ENCODE measurements at places on chromosomes 7 and 10.

DNA sequence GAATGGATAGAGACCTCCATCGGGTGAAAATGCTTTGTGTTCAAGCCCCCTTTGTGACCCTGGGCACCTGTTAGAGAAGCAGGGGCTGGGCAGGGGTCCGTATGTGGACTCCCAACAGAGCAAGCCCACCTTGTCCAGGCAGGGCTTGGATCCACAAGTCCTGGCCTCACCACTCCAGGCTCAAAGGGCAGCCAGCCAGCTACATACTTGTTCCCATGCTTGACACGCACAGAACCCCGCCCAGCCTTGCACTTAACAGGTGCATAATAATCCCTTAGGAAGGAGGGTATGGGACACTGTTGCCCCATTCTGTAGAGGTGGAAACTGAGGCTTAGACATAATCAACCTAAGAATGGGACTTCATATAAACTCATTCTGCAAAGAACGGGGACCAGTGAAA lies 160.6 kb downstream of the PRKAG2 start:
- no peak for ATAC-seq

DNA sequence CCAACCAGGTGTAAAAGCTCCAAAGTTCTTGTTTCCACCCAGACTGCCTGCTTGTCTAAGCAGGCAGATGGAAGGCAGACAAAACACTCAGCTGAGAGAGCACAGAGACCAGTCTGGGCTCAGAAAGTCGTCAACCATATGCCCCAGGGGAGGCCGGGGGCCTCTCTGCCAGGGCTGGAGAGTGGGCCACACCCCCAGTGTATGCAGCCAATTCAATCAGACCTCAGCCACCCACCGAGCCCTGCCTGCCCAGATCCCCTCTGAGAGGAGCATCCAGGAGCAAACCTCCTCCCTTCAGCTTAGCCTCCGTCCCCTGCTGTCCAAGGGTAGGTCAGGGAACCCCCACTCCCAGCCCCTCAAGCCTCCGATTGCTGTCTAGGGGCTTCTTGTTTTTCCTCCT lies 196.3 kb downstream of the LSM5 start:
- ATAC-seq: no peak

DNA sequence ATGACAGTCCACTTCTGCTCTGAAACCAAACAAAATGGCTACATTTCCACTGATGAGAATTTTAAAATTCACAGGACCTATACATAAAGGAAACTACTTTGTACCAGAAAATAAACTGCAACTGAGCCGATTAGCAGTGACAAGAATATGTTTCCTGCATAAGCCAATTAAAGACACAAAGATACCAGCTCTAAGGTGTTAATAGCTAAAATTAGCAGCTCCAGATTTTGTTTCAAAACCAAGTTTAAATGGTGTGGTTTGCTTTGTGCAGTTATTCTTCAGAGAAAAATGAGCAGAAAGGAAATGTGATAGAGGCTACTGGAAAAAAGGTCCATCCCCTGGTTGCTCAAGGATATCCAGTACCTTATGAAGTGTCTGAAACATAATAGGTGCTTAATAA lies 123.2 kb downstream of the ANK3 start:
- no peak for ATAC-seq

DNA sequence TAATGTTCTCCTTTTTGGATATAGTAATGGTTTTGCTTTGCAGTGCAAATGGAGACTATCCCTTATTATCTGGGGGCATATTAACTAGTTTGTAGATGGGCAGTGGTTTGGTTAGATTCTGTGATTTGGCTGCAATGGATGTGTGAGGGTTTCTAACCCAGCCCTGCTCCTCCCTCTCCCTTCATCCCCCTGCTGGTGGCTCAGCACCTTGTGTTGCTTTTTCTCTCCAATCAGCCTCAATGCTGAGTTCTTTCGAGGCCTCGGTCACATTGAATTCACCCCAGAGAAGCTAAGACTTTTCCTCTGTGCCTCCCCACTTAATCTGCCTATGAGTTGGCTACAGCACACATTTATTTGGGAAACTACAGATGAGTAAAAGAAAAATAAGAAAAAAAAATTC lies 120.0 kb downstream of the MALRD1 start:
- ATAC-seq: no peak

- ATAC-seq: no peak
Observed at GRCh38 chr10:100683545-100684300, 61.7 kb upstream of the PAX2 start.

- no peak for ATAC-seq
Observed at GRCh38 chr10:103884681-103885139, 29.3 kb upstream of the SH3PXD2A start.

DNA sequence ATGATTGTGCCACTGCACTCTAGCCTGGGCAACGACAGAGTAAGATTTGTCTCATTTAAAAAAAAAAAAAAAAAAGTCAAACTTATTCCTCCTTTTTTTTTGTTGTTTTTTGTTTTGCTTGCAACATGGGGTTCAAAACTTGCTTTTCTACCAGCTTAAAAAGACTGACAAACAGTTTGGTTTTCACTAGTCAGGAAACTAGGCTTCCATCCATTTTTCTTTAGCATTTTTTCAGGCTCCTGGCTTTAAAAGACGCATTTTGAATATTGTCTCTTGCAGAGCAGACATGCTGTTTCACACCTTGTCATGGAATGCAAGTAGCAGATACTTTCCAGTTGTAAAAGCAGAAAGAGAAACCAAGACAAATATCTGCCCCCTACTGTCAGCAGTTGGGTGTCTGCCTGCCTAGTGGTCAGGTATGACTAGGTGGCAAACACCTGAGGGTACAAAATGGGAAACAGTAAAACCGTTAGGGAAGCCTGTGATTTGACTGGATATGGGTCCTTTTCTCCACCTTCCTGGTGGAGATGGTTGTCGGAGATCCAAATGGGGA lies 139.9 kb downstream of the CCDC71L start:
- no peak for ATAC-seq

GRCh38 chr10:44395396-44395795 lies 10.5 kb upstream of the CXCL12 start:
- ATAC-seq: no peak

DNA sequence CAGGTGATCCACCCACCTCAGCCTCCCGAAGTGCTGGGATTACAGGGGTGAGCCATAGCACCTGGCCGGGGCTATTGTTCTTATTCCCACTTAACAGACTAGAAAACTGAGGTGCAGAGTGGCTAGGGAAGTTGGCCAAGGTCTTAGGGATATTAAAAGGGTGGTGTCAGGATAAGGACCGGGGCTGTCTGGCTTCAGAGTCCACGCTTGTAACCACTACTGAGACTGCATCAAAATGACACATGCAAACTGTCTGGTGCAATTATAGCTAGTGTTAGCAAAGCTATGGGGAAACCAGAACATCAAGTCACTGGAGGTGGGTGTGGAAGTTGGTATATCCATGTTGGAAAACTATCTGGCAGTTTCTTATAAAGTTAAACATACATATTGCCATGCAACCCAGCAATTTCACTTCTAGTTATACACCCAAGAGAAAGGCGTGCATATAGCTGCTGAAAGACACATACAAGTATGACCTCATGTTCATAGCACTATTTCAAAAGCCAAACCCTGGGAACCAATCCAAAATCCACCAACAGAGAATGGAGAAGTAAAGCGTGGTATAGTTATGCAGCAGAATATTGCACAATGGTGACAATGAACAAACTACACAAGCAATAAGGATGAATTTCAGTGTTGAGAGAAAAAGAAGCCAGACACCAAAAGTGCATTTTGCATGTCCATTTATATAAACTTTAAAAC lies 33.9 kb upstream of the EEPD1 start:
- no peak for ATAC-seq

DNA sequence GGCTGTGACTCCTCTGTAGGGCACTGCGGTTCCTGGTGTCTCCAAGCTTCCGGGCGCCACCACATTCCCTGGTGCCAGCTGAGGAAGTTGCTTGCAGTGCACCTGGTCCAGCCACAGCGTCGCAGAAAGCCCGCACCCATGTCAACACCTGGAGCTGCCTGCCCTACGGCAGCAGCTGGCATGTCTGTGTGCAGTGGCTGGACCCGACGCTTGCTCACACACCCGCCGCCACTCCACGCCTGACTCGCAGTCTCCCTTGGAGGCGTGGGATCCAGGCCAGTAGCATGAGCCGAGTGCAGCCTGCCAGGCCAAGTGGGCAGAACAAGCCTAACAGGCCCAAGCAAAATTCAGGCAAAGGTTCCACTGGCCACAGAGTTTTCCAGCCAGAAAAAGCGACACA lies 118.1 kb upstream of the PHF14 start:
- peak; percentile 22 for ATAC-seq
